ENCODE measurements at places on chromosomes 2 and 18.
A peak's percentile ranks its signal among the peaks of the same experiment; 100 is the strongest.

GRCh38 chr2:31136732-31137131, 1.5 kb downstream of the GALNT14 start:
- DNase-seq = no peak

GRCh38 chr18:37334631-37335408, 230.8 kb downstream of the CELF4 start:
- DNase-seq = no peak

GRCh38 chr2:30346471-30347169, 100.4 kb upstream of the LCLAT1 start:
- DNase-seq = no peak

- DNase-seq = no peak
Measured at GRCh38 chr2:142965443-142965842, 88.0 kb downstream of the KYNU start.

GRCh38 chr2:24833821-24834732, 40.9 kb downstream of the CENPO start:
- DNase-seq = no peak

DNA sequence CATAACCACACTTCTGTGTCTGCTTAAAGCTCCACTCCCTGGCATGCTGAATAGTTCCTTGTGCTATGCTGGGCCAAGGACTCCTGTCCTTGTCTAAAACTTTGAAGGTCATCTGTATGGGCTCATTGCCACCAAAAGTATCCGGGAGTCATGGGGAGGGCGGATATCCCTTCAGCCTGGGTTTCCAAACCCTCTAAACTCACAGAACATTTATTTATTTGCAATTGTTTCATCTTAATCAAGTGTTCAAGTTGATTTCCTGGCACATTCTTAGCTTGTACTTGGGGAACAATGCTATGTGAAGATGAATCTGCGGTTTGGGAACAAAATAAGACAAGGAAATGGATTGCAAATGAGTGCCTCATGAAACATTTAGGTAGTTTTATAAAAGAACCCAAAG, 1.8 kb downstream of the NOSTRIN start:
- DNase-seq = no peak

GRCh38 chr2:20745924-20746555, 76.9 kb downstream of the LDAH start:
- no peak for DNase-seq

GRCh38 chr2:232502511-232502910, 14.9 kb upstream of the ECEL1 start:
- no peak for DNase-seq

- peak; percentile 42 for DNase-seq
Measured at GRCh38 chr2:128774320-128775216, 455.9 kb upstream of the HS6ST1 start.

- DNase-seq = no peak
Measured at GRCh38 chr2:130344578-130344977, 1.9 kb downstream of the IMP4 start.

DNA sequence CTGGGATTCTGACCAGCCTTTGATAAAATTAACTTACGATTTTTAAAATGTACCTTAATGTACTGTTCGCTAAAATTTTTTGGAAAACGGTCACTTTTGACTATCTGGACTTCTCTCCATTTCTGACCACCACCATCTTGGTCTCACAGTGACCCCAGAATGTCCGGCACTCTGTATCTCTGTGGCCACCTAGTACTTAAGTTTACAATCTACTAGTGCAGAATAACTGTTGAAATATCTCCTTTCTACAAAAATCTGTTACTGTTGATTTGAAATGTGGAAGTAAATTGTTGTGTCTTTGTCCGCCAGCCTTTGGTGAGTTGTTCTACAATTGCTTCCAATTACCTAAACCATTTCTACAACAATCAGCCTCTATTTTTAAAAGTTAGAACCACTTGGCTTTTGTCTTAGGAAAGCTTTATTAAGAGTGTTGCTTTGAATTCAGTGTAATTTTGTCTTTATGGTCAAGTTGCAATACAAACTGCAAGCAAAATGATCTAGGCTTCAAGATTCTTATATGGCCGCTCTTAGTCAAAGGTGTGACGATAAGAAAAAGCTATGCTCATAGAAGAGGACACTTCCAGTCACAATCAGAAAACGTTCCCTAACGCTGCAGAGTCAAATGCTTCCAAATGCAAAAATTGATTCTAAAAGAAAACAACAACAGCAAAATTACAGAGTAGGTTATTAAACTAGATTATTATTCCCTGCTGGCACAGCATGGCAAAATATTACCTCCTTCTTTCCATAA, 283.3 kb downstream of the STK39 start:
- no peak for DNase-seq

DNA sequence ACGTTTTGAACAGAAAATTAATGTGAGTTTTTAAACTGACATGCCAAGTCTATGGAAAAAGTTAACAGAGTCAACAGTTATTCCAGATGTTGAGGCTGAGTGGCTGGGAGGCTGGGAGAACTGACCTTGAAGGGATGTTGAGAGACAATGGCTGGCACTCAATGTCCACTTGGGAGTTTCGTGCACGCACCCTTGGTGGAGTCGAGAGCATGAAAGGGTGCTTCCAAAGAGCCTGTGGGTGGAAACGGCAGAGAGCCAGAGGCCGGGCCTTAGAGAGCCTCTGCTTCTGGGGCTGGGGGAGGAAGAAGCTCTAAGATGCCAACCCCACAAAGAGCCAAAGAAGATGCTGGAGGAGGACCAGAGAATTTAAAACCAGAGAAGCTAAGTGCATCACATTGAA, 63.4 kb upstream of the L3MBTL4 start:
- no peak for DNase-seq

DNA sequence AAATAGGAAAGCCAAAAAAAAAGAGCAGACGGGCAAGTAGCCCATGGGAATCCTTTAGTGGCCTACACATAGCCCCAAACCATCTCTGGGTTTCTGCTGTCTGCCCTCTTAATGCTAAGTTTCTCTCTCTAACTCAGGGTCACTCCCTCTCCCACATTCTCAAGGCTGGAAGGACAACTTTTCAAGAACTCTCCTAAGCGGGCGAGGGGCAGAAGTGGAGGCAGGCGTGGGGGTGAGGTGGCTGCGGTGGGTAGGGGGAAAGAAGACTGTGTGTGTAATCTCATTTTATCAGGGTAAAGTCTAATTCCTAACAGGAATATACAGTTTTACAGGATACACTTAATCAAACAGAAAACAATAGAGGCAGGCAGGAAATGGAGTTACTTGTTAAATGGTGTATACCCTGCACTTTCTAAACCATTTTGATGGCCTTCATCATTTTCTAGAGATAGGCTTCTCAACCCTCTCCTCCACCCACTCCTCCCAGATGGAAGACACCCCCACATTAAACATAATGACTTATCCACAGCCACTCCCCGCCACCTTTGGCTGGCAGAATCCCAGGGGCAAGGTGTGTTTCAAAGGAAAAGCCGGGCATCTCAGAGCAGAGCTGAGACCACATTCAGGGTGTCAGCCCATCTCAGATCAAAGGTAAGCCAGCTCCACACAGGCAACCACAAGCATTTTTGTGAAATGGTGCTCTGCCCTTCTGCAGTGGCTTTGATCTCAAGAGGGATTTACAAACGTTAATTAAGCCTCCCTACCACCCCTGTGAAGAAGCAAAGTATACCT, 6.8 kb downstream of the SMAD7 start:
- no peak for DNase-seq

- DNase-seq = peak; percentile 67
Measured at GRCh38 chr2:240021488-240022104, 3.5 kb downstream of the NDUFA10 start.

DNA sequence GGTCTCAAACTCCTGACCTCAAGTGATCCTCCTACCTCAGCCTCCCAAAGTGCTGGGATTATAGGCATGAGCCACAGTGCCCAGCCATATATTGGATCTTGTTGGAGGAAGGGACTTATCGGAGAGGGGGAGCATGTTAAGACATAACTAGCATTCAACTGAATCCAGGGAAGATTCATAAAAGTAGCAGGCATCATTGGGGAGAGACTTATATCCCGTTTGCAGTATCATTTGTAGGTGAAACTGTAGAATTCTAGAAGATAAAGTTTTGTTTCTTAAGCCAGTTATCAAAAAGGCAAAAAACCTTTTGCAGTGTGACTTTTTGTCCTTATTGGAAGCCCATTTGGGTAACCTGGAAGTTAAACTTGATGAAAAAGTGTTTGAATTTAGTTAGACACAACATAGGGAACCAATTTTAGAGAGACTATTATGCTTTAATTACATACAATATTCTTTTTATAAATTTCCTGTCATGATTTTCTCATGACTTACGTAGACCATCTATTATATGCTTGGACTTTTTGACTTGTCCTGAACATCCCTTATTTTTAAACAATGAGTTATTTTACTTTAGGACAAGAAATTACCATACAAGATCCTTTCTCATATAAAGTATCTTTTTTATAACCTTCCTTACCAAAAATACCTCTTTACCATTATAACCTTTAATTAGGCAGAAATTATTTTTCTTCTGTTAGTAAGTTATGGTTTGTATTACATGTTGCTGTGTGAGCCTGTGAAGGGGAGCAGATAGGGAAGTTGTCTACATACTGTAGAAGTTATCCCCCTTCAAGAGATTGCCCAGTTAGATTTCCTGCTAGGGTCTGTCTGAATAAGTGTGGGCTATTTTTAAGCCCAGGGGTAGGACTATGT, 20.3 kb downstream of the RAB3GAP1 start:
- no peak for DNase-seq

GRCh38 chr18:78330766-78331165, 648.9 kb upstream of the SALL3 start:
- DNase-seq = no peak

GRCh38 chr2:238427435-238428162, 872 bp downstream of the ASB1 start:
- DNase-seq = no peak

GRCh38 chr18:79630281-79631095, 49.1 kb upstream of the CTDP1 start:
- DNase-seq = no peak

GRCh38 chr2:7035884-7036283, 118.7 kb downstream of the RNF144A start:
- no peak for DNase-seq

GRCh38 chr2:198289811-198290210, 485.4 kb downstream of the PLCL1 start:
- no peak for DNase-seq

GRCh38 chr18:56770097-56770496, 118.9 kb downstream of the WDR7 start:
- no peak for DNase-seq

GRCh38 chr18:46163941-46164499, 59.8 kb downstream of the HAUS1 start:
- DNase-seq = no peak

GRCh38 chr2:142557391-142557790, 320.1 kb upstream of the KYNU start:
- no peak for DNase-seq

- no peak for DNase-seq
Measured at GRCh38 chr18:51260118-51260517, 62.6 kb upstream of the MEX3C start.

GRCh38 chr18:74498712-74499627, 2.8 kb downstream of the CNDP2 start:
- peak; percentile 84 for DNase-seq

GRCh38 chr2:231883468-231883881, 42.7 kb downstream of the NPPC start:
- no peak for DNase-seq

- no peak for DNase-seq
Measured at GRCh38 chr2:212708355-212708754, 169.8 kb upstream of the ERBB4 start.

DNA sequence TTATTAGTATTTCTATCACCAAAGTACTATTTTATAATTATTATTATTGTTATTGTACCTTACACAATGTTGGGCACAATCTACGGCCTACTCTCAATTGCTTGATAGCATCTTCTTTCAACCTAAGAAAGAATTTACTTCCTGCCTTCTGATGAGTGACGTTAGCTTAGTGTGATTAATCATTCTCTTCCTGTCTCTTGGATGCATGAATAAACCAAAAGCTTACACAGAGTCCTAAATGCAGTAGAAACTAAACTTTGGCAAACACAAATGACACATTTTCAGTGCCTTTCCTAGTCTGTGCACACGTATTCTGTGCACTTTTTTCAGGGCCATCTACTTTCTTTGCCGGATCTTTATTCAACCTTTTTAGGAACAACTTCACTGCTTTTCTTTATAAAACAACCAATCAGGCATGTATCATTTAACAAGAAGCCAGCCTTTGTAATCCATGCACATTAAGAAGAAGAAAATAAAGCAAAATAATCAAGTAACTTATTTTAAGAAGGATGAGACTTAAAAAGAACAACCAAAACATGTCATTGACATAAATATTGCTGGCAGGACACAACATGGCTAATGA, 19.1 kb downstream of the TRAK2 start:
- DNase-seq = no peak

- DNase-seq = no peak
Measured at GRCh38 chr18:61574665-61575064, 241.4 kb downstream of the CDH20 start.

- no peak for DNase-seq
Measured at GRCh38 chr2:47077442-47078117, 77.5 kb downstream of the STPG4 start.

DNA sequence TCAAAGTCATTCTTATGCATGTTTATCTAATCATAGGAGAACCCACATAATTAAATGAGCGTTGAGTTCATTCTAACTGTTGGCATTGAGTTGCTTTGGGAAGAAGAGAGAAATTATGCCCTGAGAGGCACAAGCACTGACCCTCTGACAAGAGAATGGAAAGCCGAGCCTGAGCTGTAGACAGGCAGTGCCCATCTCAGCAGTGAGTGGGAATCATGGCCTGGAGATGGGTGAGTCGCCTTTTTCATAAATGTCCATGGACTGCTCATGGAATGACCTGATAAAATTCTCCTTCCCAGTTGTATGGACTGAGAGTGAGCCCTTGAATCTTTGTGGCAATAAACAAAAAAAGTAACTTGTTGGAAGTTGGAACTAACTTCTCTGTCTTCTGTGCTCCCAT, 21.4 kb upstream of the MYO3B start:
- no peak for DNase-seq

DNA sequence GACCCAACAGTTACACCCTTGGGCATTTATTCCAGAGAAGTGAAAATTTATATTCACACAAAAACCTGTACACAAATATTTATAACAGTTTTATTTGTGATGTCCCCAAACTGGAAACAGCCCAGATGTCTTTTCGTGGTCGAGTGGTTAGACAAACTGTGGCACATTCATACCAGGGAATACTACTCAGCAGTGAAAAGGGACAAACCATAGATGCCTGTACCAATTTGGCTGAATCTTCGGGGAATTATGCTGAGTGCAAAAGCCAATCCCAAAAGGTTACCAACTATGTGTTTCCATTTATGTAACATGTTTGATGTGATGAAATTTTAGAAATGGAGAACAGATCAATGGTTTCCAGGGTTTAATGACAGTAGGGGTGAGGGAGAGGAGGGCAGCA, 154.3 kb downstream of the GLI2 start:
- DNase-seq = no peak

- DNase-seq = no peak
Measured at GRCh38 chr2:230974096-230974913, 21.6 kb upstream of the SPATA3 start.

GRCh38 chr2:170022692-170023091, 155.3 kb upstream of the MYO3B start:
- DNase-seq = no peak

Data from left lung (tissue), 14 donors.